ENCODE measurements at places on chromosomes 7 and 10. TPM values are rescaled to one million over a fixed set of nuclear protein-coding genes. Genes with fewer than 3 reads are reported as not detected.

DNA sequence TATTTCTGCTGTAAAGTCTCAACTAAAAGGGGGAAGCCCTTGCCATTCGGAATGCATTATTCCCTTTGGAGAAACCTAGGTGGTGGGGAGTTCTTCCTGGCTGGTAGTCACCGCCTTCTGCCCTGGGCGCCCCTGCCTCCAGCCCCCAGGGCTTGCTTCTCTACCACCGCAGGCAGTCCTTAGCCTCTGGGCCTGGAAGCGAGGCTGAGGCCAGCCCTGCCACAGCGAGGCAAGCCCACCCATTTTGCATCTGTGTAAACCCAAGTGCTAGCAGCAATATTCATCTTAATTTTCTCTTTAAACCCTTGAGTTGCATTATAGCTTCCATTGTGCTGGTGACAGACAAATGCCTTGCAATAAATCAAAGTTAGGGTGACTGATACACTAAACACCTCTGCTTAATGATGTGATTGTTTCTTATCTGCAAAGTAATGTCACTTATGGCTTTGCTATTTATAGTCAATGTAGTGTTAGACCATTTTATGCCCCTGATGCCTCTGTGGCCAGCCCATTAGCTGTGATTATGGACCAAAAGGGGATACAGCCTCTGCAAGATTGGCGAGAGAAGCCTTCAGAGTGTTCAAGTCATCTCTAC, 26.2 kb upstream of the MGMT start:
- DNase-seq: no peak
- no peaks in the 10 kb centered on the region for H3K27me3 ChIP-seq
- H3K36me3 ChIP-seq: no peaks in the 10 kb centered on the region
- no peaks in the 10 kb centered on the region for H3K4me1 ChIP-seq

EVX1 gene
- not detected for total RNA-seq

- H3K27ac ChIP-seq: peak overlapping the region; percentile 30
- no peaks in the 10 kb centered on the region for H3K36me3 ChIP-seq
- no peaks in the 10 kb centered on the region for H3K27me3 ChIP-seq
- DNase-seq: no peak
- peak overlapping the region; percentile 55 for H3K4me3 ChIP-seq
These were observed 523 bp downstream of the AQP1 start for GRCh38 chr7:30912021-30912730.

DNA sequence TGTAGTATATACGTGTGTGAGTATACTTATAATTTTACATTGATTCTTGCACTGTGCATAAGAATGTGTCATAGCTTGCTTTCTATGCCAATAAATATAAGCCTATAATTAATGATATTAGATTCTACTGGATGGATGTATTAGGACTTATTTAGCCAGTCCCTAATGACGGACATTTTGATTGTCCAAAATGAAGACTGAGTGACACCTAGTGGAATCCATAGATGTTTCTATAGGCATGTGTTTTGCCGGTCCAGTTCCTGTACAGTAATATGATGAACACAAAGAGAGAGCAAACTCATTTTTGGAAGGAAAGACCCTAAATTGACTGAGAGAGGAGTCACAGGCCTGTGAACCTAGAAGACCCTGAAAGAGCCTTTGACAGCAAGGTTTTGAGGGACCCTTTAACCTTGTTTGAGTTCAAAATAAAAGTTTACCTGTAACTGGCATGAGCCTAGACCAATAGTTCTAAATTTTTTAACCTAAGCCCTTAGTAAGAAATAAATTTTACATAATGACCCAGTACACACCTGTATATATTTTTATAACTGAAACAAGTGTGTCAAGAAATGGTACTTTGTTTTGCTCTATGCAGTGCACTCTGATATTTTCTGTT, 42.4 kb upstream of the AGBL3 start:
- DNase-seq: no peak
- H3K27ac ChIP-seq: no peak overlapping the region
- no peaks in the 10 kb centered on the region for H3K27me3 ChIP-seq
- no peak overlapping the region for H3K4me3 ChIP-seq
- no peaks in the 10 kb centered on the region for H3K36me3 ChIP-seq

DNA sequence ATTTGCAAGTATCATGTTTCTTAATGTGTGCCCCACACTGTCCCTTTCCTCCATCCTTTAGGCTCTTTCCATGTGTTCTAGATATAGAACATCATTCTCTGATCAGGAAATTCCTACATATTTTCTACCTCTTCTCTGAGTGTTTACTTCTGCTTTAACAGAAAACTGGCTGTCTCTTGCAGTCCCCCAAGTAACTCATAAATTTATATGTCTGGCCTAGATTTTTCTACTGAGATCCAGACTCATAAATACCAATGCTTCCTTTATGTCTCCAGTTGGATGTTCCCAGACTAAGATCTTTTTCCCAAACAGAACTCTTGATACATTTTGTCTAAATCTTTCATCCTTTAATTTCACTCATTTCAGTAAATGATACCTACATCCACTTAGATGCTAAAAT, 181.8 kb downstream of the CDK14 start:
- H3K4me3 ChIP-seq: no peak overlapping the region
- no peaks in the 10 kb centered on the region for H3K36me3 ChIP-seq
- H3K27me3 ChIP-seq: no peaks in the 10 kb centered on the region
- no peak for DNase-seq

- H3K36me3 ChIP-seq: no peaks in the 10 kb centered on the region
- DNase-seq: no peak
- no peaks in the 10 kb centered on the region for H3K4me1 ChIP-seq
These were observed 259.6 kb upstream of the PPP2R2D start for GRCh38 chr10:131641231-131641630.

DNA sequence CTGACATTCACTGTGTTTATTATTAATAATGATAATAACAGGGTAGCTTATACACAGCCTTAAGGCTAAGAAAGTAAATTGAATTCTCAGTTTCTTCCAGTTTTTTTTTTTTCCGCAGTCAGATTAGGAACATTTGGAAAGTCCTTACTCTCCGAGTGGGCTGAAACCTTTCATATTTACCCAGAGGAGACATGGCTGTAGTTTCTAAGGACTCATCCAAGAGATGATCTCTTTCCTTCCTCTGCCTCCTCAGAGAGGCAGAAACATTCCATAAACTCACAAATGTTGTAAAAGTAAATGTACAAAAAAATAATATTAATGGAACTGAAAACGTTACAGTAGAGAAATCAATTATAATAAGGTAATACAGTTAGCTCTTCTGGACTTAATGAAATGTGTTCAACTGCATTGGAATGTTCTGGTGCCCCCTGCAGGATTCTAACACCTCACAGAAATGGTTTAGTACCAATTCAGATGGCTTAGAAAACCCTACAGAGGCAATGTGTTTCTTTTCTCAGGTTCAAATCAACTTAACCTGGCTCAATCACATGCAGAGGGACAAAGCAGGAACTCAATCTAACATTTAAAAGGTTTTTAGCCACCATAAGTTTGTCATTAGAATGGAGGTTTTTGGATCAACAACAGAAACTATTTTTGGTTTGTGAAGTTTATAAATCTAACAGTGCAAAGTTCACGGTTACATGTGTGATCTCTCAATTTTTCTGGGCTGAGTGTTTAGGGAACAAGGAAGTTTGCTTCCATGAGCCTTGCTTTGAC, 71.7 kb downstream of the ICA1 start:
- peak; percentile 39 for DNase-seq
- no peaks in the 10 kb centered on the region for H3K36me3 ChIP-seq
- H3K27me3 ChIP-seq: no peaks in the 10 kb centered on the region
- H3K4me3 ChIP-seq: no peak overlapping the region
- no peaks in the 10 kb centered on the region for H3K4me1 ChIP-seq
- peak overlapping the region; percentile 21 for H3K27ac ChIP-seq

DNA sequence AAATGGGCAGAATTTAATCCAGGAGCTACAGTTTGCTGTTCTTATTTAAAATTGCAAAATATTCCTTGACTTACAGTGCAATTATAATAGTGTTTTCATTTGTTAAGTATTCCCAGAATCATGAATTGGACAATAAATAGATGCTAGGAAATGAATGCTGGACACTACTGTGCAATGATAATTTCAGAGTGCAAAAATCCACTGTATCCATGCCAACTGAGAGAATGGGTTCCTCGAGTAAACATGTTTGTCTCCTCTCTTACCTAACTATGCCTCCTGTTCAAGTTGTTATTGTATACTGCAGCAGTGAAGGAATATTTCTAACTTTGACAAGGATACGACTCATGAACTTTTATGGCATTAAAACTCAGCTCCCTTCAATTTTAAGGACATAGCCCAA, 1396.3 kb downstream of the GATA3 start:
- H3K4me3 ChIP-seq: no peak overlapping the region
- no peak for DNase-seq
- H3K4me1 ChIP-seq: peaks cover 4% of the 10 kb centered on the region
- H3K27ac ChIP-seq: peak overlapping the region; percentile 43
- no peaks in the 10 kb centered on the region for H3K27me3 ChIP-seq
- no peaks in the 10 kb centered on the region for H3K36me3 ChIP-seq

PSMG3 gene
- 45.4 TPM for total RNA-seq

DNA sequence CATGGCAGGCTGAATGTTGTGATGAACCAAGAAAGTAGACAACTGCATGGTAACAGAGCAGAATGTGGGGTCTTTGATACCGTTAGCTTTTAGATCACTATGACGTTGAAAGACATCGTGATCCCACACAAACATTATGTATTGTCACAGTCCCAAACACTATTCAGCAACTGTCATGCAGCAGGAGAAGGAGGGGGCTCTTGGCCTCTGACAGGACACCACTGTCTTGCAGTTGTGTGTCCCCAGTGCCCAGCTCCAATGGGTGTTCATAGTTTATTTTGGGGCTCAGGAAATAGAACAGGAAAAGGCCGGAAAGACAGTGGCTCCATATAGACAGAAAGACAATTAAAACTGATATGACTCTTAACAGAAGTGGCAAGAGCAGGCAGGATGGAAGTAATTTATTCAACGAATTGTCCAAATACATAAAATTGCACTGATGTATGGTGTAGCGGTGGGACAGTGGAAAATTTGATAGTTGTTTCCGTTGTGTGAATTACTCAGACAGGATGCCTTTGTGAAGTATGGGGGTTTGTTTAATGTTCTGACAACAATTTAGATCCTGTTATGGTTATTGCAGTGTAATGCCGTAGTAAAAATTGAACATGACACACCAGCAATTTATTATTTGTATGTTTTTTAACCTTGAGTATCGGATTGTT, 292.0 kb downstream of the LRMDA start:
- H3K27me3 ChIP-seq: no peaks in the 10 kb centered on the region
- H3K4me1 ChIP-seq: no peaks in the 10 kb centered on the region
- no peak for DNase-seq
- H3K4me3 ChIP-seq: no peak overlapping the region
- no peak overlapping the region for H3K27ac ChIP-seq

LHFPL3 gene
- not detected for total RNA-seq

DNA sequence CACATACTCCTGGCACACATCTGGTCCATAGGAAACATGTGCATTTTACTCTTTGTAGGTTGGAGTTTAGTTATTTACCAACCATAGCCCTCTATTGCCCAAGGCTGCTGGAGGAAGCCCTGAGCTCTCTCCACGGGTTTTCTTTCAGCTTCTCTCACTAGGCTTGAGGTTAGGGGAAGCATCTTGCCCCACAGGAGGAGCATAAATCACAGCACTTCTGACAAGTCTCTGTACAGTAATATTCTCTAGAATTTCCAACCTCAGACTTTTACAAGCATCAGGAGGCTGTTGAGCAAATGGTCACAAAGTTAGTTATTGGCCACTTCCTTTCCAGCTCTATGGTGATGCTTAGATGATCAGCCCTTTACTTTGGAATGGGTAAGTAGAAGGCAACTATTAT, 122.9 kb upstream of the GLI3 start:
- H3K4me1 ChIP-seq: no peaks in the 10 kb centered on the region
- no peak overlapping the region for H3K27ac ChIP-seq
- no peak for DNase-seq
- no peaks in the 10 kb centered on the region for H3K36me3 ChIP-seq

DNA sequence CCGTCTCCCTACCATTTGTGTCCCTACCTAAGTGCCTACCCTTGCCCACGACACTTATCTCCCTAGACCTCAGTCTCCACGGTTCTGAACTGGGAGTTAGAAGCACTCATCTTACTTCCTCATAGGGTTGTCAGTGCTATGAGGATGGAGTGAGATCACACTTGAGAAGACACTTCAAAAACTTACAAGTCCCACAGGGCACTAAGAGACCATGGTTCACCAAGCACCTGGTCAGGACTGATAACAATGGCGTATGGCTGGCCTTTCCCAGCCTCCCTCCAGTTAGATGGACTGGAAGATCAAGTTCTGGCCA, 43.2 kb downstream of the KCNMA1 start:
- no peak for DNase-seq
- no peaks in the 10 kb centered on the region for H3K36me3 ChIP-seq
- no peak overlapping the region for H3K27ac ChIP-seq
- no peak overlapping the region for H3K4me3 ChIP-seq
- H3K27me3 ChIP-seq: no peaks in the 10 kb centered on the region
- no peaks in the 10 kb centered on the region for H3K4me1 ChIP-seq

DNA sequence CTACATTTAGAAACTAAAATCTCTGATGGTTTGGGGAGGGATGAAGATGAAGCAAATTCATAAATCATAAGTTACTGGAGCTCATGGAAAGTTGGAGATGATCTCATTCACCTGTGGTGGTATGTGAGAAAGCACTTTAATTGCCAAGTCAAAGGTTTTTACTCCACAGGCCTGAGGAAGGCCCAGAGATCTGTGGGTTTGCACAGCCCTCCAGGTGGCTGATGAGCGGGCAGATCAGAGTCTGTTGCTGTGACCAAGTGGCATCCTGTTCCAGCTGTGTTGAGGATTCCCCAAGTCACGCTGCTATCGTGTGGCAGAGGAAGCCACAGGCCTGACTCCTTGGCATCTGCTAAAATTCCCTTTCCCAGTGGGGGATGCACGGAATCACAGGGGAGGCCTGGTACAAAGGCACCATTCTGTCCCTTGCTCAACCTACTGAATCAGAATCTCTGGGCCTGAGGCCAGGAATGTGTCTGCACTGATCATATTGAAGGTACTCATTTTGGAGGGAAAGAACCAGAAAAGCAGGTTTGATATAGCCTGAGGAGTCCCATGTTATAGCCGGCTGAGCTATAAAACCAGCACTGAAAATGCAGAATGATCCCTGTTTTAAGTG, 19.7 kb upstream of the DDC start:
- no peaks in the 10 kb centered on the region for H3K36me3 ChIP-seq
- H3K4me3 ChIP-seq: no peak overlapping the region
- no peaks in the 10 kb centered on the region for H3K27me3 ChIP-seq

AKR1C8 gene
- 0.73 TPM for total RNA-seq

DNA sequence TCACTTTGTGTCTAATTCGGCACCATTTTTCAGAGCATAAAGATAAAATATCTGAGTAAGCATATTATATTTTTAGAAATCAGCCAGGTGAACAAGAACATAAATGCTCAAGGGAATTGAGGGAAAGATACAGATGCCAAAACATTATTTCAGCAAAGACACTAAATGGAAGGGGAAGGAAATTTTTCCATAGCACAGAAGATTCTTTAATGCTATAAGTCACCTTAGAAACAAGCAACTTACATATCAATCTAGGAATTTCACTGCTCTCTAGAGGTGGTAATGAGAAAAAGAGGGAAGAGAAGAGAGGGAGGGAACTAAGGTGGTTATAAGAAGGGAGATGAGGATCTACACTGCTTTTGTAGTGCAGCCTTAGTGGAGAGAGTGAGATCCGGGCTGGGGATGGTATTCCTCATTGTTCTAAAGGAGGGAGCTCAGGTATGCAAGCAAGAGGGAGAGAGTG, 20.4 kb downstream of the ZNF365 start:
- H3K27me3 ChIP-seq: no peaks in the 10 kb centered on the region
- DNase-seq: no peak
- no peaks in the 10 kb centered on the region for H3K36me3 ChIP-seq
